ENCODE measurements at places on chromosomes 1 and 21.

GRCh38 chr21:35423709-35424108 lies 374.6 kb upstream of the RUNX1 start:
- DNase-seq = no peak

DNA sequence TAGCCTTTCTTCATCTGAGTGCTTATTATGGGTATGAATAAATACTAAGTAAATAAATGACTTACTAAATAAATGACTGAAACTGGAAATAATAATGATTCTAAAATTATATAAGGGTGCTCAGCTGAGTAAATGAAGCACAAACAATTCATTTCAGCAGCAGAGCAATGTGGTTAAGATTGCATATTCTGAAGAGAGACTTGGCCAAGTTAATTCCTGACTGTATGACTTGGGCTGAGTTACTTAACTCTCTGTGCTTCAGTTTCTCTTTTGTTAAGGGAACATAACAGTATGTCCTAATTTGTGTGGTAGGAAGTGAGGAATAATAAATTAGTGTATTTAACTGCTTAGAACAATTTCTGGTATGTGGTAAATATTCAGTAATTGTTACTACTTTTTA lies 19.1 kb downstream of the AGL start:
- no peak for DNase-seq

DNA sequence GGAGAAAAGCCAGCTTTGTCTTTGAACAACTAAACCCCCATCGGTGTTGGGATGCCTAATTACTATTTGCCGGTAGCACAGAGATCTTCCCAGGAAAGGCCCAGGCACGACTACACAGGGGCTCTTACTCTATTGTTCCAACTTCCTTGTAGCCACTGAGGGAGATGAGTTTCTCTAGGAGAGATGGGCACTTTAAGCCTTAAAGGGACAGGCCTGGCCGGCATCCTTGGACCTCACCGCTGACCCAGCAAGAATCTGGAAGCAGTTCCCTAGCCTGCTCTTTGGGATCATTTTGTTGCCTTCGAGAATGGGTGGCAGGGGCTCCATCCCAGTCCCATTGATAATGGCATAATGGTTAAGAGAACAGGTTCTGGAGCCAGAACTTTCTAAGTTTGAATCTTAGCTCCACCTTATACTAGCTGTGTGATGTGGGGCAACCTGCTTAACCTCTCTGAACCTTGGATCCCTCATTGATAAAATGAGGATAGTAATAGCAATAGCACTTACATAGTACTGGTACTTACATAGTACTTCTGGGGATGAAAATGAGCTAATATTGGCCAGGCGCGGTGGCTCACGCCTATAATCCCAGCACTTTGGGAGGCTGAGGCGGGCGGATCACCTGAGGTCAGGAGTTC lies 239.1 kb upstream of the TMEM51 start:
- DNase-seq = no peak

DNA sequence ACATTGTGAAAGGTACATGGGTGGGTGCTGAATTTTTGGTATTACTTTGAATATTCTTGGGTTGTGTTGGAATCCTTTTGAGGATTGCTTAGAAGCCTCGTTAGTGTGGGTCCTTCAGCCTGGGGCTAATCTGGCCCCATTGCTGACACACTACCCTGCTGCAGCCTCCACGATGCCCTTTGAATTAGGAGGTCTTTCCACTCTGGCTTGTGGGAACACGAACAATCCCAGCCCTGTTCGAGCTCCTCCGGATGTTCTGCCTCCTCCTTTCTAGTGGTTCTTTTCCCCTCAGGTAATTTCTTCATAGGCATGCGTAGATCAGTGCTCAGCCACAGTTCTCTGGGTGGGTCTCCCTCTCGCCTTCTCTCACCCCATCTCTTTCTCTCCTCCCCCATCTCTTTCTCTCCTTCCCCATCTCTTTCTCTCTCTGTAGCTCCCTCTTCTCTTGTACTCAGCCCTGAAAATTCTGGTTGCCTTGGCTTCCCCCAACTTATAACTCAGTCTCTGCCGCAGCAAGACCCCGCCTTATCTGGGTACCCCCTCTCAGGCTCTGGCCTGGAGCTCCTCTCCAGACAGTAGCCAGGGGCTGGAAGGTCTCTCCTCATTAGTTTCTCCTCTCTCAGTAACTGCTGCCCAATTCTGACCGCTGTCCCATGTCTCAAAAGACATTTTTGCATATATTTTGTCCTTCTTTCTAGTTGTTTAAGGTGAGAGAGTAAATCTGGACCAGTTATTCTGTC lies 46.0 kb upstream of the SLC19A1 start:
- DNase-seq = no peak

GRCh38 chr1:212110617-212111016 lies 75.1 kb downstream of the DTL start:
- no peak for DNase-seq

DNA sequence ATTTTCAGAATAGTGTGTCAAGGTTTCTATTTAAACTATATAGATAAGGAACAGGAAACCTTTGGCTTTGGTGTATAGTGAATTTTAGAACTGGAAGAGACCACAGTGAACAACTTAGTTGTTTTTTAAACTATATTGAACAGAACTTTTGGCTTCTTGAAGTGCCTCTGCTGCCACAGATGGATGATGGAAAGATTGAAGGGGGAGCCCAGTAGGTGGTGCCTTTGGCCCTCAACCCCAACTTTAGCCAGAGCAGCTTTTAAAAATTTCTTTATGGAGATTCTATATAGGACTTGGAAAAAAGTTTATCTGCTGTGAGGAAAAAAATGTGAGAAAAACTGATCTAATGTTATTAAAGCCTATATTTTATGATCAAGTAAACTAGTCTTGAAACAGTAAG lies 50.2 kb downstream of the SWT1 start:
- no peak for DNase-seq

DNA sequence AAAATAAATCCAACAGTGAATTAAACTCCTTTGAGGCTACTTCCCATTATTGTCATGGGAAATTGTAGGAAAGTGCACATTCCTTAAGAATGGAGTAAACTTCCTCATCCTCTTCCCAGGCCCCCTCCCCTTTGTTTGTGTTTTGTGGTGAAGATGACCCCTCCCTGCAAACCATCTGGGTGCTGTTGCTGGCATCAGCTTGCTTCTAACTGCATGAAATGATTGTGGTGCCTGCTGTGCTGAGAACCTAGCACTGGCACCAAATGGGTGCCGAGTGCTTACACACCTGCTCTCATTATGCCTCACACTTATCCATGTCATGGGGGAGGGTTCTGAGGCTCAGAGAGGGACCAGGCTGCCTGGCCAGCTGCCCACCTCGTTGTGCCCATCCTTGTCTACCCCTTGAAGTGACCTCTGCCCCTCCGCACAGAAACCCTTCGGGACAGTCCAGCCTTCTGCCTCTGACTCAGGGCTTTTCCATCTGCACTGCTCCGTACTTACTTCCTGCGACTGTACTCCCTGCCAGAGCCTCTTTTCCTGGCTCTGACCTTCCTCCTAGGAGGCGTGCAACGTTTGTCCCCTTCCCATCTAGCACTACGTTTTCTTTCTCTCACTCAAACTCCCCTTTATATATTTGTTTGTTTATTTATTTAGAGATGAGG lies 30.6 kb downstream of the CAPN2 start:
- DNase-seq = no peak

DNA sequence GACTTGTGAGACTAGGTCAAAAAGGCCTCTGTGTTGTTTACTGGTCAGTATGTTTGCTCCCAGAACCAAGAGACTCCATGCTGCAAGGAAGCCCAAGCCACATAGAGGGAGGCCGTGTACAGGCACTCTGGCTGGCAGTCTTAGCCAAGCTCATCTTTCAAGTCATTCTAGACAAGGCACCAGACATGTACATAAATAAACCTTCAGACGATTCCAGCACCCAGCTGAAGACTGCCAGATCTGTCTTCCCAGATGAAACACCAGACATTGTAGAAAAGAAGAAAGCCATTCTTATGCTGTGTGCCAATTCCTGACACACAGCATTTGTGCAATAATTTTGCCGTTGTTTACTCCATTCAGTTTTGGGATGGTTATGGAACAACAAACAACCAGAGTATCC lies 595.5 kb downstream of the KIF26B start:
- no peak for DNase-seq

DNA sequence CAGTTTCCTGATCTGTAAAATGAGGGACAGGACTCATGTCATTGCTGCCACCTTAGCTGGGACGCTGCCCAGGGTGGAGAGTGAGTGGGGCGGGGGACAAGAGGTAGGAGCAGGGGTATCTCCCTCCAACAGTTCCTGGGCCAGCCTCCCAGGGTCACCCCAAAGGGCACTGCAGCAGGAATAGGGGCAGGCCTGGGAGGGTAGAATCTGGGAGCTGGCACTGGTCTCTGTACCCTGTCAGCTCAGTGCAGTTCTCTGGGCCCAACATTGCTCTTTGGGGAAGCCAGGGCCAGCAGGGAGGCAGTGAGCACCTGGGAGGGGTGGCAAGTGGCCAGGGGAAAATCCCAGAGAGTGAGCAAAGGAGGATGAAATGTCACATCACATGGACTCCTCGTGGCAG lies 55.8 kb downstream of the ELK4 start:
- DNase-seq = no peak

GRCh38 chr21:45152265-45152746 lies 77.9 kb downstream of the ADARB1 start:
- no peak for DNase-seq

DNA sequence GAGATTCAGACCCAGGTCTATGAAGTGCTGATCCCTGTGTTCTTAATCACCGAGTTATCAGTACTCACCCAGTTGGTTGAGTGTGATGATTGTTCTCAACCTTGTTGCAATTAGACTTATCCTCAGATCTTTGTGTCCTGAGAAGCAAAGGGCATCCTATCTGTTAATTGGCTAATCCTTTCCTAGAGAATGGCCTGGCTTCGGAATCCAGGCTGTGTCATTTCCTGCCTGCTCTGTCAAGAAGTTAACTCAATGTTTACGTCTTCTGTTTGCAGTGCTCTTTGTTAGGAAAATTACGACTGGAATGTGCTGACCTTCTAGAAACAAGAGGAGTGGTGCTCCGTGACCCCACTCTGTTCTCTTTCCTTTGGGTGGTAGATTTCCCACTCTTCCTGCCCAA lies 14.7 kb downstream of the GAS5 start:
- DNase-seq = no peak

GRCh38 chr1:240555524-240555923 lies 56.4 kb downstream of the GREM2 start:
- DNase-seq = no peak

Measured in NCI-H1436 treated with DMSO at 0.1 percent for 48 hours (cell line).